ENCODE measurements at places on chromosomes 13 and 19.
A peak's percentile ranks its signal among the peaks of the same experiment; 100 is the strongest.

DNA sequence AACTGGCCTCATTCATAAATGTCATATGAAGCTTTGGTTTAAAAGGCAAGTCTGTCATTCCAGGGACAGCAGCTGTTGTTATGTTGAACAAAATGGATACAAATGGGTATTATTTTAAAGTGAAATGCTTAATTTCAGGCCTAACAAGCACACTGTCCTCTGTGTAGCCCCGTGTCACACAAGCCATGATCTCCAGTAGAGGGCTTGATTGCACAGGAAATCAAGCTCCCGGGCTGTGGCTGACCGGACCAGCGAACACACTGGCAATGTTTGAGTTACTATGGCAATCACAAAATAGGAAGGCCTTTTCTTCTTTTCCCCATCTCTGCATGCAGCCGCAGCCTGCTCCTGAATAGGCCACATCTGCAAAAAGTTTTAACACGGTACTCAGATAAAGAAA, 64.0 kb upstream of the GSX1 start:
- DNase-seq, result no peak

- DNase-seq, result peak; percentile 29
Measured at GRCh38 chr19:38095411-38096308, 128.4 kb downstream of the DPF1 start.

DNA sequence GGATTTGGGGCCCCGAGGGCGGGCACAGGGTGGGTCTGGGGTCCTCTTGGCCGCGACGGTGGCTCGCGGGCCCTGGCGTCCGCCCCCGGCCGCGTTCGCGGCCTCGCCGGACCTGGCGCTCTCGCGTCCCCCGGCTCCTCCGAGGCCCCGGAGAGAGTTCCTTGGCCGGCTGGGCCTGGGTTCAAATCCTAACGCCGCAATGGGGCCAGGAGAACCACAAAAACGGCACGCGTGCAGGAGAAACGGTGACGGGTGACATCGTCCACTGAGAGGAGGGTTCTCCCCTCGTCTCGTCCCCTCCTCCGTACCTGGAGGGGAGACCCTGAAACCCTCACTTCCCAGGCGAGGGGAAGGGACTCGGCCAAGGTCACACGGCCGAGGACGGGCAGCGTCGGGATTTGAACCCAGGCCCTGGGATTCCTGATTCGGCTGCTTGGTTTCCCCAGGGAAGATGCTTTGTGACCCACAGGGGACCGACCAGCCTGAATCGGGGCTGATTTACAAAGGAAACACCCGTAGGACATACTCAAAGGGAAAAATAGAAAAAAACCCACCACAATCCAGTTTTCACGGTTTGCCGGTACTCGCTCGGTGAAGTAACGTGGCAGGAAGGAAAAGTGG, 624 bp downstream of the SAFB start:
- DNase-seq, result no peak

DNA sequence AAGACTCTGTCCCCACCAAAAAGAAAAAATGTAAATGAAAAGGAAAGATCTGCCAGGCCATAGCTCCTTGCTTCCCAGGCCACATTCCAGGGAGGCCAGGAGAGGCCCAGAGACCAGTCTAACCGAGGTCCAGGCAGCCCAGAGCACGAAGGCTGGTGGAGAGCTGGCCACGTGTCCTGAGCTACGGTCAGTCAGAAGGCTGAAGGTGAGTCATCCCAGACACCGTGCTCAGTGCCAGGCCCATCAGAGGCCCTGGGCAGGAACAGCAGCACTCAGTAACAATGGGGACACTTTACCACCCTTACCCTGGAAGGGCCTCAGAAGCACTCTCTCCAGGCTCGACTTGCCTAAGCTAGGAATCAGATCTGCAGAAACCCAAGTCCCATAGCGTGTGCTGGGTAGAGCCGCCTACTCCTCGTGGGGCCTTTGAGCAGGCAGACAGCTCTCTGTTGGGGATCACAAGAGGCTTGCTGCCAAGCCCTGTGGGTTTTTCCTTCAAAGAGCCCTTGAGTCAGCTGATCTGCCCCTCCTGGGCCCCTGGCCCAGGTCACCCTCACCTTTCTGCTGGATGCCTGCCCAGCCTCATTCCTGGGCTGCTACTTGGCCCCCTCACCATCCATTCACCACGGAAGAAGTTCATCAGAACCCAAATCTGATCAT, 11.6 kb upstream of the DNMT1 start:
- no peak for DNase-seq

GRCh38 chr13:67390462-67391086, 160.4 kb upstream of the PCDH9 start:
- no peak for DNase-seq

GRCh38 chr13:113874579-113875428, 10.9 kb upstream of the GAS6 start:
- no peak for DNase-seq

DNA sequence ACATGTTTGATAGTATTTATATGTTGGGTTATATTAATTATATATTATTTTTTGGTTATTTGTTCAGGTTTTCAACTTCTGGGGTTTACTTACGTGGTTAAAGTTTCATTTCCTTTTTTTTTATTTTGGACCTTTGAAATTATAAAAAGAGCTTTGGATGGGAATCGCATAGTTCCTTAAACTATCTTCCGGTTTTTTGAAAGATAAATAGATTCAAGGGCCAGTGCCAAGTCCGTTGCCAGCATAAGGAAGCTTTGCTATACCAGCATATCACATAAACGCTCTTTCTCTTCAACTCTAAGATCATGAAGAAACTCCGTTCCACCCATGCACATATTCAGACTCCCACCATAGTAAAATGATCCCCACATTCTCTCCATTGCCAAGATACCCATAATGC, 7.4 kb upstream of the OXGR1 start:
- DNase-seq, result no peak

DNA sequence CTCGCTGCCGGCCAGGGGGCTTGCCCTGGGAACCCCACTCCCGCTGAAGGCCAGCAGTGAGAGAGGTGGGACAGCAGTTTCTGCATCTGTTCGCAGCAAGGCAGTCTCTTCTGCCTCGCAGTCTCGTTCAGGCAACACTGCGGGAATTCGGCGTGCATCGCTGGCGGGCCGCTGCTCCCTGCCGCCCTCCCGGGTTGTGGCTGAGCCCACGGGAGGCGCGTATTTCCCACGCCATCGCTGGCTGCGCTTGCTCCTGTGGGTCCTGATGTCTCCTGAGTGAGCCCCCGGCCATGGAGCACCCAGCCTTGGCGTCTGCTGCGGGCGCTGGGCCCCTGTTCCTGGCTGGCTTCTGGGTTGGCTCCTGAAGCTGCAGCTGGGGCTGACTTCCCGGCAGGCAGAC, 227.9 kb downstream of the TEX29 start:
- DNase-seq, result no peak

GRCh38 chr19:49148784-49149651, 6.2 kb downstream of the HRC start:
- peak; percentile 68 for DNase-seq

DNA sequence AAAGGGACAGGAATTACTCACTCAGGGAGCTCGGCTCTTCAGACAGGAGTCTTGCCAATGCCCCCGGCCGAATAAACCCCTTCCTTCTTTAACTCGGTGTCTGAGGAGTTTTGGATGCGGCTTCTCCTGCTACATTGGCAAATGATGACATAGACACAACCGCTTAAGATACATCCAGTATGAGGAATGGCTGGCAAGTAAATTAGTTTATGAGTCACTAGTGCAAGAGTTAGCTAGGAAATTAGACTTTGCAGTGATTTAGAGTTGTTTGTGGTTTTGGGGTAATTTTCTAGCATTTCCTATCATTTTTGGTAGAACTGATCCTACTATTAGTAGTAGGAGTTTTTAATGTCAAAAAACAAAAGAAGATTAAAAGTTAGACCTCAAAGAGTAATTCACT, 166.2 kb downstream of the SLITRK1 start:
- no peak for DNase-seq

DNA sequence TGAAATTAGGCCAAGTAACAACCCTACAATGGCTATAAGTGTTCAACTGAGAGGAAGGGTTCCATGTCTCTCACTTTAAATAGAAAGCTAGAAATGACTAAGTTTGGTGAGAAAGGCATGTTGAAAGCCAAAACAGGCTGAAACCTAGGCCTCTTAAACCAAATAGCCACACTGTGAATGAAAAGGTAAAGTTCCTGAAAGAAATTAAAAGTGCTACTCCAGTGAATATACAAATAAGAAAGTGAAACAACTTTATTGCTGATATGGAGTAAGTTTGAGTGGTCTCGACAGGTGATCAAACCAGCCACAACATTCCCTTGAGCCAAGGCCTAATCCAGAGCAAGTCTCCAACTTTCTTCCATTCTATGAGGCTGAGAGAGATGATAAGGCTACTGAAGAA, 209.6 kb downstream of the KLF12 start:
- DNase-seq, result no peak

GRCh38 chr13:29594303-29594709, 1.2 kb downstream of the SLC7A1 start:
- no peak for DNase-seq

DNA sequence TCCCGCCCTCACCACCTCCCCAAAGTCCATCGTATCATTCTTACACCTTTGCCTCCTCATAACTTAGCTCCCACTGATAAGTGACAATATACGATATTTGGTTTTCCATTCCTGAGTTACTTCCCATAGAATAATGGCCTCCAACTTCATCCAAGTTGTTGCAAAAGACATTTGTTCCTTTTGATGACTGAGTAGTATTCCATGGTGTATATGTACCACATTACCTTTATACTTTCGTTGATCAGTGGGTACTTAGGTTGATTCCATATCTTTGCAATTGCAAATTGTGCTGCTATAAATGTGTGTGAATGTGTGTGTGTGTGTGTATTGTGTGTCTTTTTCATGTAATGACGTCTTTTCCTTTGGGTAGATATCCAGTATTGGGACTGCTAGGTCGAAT, 109.6 kb downstream of the ZNF536 start:
- DNase-seq, result no peak

GRCh38 chr13:73970421-73971055, 163.7 kb downstream of the KLF12 start:
- no peak for DNase-seq

DNA sequence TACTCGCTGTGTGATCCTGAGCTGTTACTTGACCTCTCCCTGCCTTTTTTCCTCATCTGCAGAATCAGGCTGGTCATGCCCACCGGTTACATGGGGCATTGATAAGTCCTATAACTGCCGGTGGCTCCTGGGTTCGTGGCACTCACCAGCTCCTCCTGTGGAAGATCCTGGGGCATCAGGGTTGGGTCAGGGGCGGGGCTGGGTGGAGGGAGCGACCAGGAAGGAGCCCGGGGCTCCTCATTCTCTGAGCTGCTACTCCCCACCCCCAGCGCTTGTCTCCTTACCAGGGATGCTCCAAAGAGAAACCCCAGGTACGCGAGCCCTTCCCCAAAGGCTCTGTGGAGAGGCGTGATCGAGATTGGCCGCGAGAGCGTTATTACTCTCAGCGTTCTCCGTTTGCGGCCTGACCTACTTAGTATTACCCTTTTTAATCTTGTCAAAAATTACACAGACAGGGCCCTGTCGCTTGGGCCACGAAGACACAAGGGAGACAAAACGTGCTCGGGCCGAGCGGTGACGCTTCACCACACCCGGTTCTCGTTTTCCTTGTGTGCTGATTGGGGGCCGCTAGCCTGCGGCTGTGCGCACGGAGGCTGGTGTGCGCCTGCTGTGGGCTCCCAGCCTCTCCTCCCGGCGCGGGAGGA, 10.7 kb downstream of the HDGFL2 start:
- DNase-seq, result no peak

- DNase-seq, result no peak
Measured at GRCh38 chr19:33194886-33195644, 935 bp downstream of the LRP3 start.

DNA sequence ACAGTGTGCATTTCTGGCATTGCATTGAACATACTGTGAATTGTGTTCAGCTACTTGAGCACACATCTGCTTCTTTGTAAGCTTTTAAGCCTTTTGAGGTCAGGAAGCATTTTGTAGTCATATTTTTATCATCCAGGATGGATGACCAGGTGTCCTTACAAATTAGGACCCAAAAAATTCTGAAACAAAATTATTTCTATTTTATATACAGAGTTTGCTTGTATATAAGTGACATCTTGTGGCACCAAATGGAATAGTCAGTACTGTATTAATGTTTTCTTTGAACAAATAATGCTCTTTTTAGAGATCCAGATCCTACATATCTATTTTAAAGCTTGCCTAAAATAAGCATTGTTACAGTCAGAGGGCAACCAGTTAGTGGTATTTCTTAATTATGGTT, 9.5 kb upstream of the SUPT20H start:
- no peak for DNase-seq

GRCh38 chr19:55297267-55297666, 13.5 kb downstream of the BRSK1 start:
- DNase-seq, result no peak

GRCh38 chr19:40035996-40036395, 20.0 kb downstream of the ZNF780B start:
- DNase-seq, result no peak

DNA sequence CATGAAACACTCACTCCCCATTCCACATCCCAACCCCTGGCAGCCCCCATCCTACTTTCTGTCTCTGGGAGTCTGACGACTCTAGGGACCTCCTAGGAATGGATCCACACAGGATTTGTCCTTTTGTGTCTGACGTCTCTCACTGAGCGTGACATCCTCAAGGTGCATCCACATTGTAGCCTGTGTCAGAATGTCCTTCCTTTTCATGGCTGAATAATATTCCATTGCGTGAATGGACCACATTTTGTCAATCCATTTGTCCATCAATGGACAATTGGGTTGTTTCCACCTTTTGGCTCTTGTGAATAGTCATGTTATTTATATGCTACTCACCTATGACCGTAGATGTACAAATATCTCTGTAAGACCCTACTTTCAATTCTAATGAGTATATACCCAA, 16.8 kb upstream of the NMRK2 start:
- DNase-seq, result no peak

- no peak for DNase-seq
Measured at GRCh38 chr13:46495651-46496050, 57.3 kb upstream of the LRCH1 start.

DNA sequence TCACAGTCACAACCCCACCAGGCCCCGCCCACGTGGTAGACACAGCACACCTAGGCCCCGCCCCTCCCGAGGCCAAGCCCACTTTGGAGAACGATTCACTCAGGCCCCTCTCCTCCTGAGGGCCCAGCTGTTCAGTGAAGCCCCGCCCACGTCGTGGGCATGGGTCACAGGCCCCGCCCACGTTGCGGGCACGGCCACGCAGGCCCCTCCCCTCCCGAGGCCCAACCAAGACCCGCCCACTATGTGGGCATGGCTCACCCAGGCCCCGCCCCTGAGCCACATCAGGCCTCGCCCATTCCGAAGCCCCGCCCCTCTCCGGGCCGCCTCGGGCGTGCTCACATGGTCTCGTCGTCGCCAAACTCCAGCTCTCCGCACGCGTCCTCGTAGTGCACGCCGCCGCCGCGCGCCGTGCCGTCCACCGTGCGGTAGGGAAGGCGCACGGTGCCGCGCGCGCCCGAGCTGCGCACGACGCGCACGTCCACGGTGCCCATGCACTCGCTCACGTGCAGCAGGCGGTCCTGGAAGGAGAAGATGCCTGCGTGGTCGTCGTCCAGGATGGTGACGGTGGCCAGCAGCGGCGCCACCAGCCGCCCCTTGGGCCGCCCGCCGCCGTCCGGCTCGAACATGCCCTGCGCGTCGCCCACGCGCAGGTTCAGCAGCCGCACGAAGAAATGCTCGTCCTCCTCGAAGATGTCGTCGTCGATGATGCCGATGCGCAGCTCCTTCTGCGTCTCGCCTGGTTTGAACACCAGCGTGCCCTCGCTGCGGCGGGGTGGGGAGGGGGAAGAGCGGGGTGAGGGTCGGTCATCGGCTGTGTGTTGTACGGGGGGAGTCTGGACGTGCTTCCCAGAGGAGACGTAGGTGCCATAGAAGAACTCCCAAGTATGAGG, 24.0 kb downstream of the SLC8A2 start:
- no peak for DNase-seq

All from forelimb muscle (tissue), 1 donor.